ENCODE measurements at places on chromosomes 1 and 21.

- H3K4me3 ChIP-seq: no peak overlapping the region
- no peaks in the 10 kb centered on the region for H3K4me1 ChIP-seq
- no peak overlapping the region for H3K27ac ChIP-seq
- peak; percentile 22 for DNase-seq
- H3K27me3 ChIP-seq: no peaks in the 10 kb centered on the region
Observed at GRCh38 chr21:20882462-20883407, 115.5 kb upstream of the NCAM2 start.

DNA sequence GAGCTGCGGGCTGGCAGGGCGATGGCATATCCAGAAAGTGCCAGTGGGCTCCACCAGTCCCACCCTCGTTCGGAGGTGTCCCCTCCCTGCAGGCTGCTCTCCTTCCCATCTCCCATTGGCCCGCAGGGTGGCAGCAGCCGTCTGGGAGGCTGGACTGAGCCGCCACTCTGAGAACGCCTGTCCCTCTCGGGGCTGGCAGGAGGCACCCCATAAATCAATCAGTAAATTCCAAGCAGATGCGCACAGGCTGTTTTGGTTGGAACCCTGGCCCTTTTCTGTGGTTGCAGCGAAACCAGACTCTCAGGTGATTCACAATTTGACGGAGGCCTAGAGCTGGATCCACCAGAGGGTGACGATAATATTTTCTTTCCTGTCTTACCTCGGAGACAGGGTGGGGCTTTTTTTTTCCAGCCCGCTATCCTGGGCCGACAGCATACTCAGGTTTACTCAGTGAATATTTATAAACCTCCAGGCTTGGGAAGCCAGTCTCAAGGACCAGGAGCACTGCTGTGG lies 99.7 kb downstream of the GLIS1 start:
- no peak overlapping the region for H3K4me3 ChIP-seq
- H3K27me3 ChIP-seq: no peaks in the 10 kb centered on the region
- H3K27ac ChIP-seq: no peak overlapping the region
- no peaks in the 10 kb centered on the region for H3K4me1 ChIP-seq
- DNase-seq: peak; percentile 30

GRCh38 chr21:8988696-8989095 lies 1532.7 kb upstream of the TPTE start:
- peaks cover 36% of the 10 kb centered on the region for H3K27me3 ChIP-seq
- H3K4me3 ChIP-seq: no peak overlapping the region
- H3K4me1 ChIP-seq: no peaks in the 10 kb centered on the region

DNA sequence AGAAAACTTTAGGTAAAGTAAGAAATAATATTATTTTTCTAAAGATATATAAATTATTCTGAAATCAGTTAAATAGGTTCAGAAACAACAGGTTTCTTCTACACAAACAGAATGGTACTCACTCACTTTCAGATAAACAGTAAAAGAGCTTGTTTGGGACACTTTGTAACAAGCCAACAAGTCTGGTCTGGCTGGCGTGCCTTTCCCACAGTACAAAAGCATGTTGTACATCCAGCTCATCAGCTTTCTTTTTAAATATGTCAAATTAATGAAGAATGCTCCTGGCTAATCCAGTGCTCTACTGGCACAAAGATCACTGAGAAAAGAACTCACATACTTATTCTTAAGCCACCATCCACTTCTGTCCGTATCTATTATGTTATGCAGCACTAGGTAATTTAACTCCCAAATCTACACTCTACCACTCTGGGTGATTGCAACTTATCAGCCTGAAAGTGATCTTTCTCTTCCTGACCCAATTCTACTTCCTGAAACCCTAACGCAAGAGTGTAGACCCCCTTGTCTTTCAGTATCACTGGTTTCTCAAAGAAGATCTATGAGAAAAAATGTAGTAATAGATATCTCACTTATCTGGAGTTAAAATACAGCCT lies 32.6 kb downstream of the TRIT1 start:
- H3K4me3 ChIP-seq: no peak overlapping the region
- peak overlapping the region; percentile 1 for H3K27ac ChIP-seq
- peaks cover 23% of the 10 kb centered on the region for H3K4me1 ChIP-seq
- peaks cover 12% of the 10 kb centered on the region for H3K36me3 ChIP-seq
- no peak for DNase-seq

DNA sequence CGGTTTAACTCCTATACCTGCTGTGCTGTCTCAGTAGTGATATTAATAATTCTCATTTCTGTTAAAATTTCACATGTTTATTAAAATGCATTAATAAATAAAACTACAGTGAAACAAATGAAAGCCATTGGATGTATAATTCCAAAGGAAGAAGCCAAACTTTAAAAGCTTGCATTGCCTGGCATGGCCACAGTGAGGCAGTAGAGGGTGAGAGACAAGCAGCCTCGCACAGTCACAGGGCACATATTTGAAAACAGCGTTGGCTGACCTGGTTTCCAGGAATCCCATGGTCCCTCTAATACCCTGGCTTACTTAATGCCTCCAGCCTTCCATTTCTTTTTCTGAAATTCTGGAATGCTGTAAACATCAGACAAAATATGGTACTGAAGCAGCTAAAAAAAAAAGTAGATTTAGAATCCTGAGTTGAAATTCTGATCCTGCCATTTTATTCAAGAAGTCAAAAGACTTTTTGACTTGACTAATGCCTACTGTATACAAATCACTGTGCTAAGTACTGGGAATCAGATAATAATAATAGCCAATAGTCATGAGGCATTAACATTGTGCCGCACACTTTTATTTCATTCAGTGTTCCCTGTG lies 6.7 kb upstream of the RNASEL start:
- peak; percentile 80 for DNase-seq
- peaks cover 10% of the 10 kb centered on the region for H3K4me1 ChIP-seq
- H3K27me3 ChIP-seq: no peaks in the 10 kb centered on the region
- H3K4me3 ChIP-seq: no peak overlapping the region

GRCh38 chr1:43691871-43692815 lies 15.2 kb upstream of the ST3GAL3 start:
- H3K4me3 ChIP-seq: no peak overlapping the region
- no peaks in the 10 kb centered on the region for H3K27me3 ChIP-seq
- no peak overlapping the region for H3K27ac ChIP-seq
- peaks cover 36% of the 10 kb centered on the region for H3K36me3 ChIP-seq
- DNase-seq: no peak

DNA sequence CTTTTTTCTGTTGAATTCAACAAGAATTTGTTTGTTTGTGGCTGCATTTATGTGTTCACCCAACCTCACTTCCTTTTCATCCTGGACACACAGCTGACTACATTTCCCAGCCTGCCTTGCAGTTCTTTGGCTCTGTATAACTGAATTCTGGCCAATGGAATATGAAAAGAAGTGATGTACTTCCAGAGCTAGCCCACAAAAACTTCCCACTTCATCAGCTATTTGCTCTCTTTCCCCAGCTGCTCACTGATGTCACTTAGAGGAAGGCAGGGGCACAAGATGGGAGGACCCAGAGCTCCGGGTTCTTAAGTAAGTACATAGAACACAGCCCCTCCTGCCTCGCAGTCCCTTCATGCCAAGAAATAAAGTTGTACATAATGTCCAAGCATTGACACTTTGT lies 235.0 kb upstream of the FGGY start:
- peaks cover 21% of the 10 kb centered on the region for H3K4me1 ChIP-seq
- no peaks in the 10 kb centered on the region for H3K27me3 ChIP-seq
- no peak overlapping the region for H3K4me3 ChIP-seq

- H3K27me3 ChIP-seq: no peaks in the 10 kb centered on the region
- H3K36me3 ChIP-seq: peaks cover 29% of the 10 kb centered on the region
- H3K27ac ChIP-seq: no peak overlapping the region
- H3K4me1 ChIP-seq: peaks cover 8% of the 10 kb centered on the region
- DNase-seq: no peak
- H3K4me3 ChIP-seq: no peak overlapping the region
Observed at GRCh38 chr1:235190431-235190830, 29.4 kb upstream of the RBM34 start.

DNA sequence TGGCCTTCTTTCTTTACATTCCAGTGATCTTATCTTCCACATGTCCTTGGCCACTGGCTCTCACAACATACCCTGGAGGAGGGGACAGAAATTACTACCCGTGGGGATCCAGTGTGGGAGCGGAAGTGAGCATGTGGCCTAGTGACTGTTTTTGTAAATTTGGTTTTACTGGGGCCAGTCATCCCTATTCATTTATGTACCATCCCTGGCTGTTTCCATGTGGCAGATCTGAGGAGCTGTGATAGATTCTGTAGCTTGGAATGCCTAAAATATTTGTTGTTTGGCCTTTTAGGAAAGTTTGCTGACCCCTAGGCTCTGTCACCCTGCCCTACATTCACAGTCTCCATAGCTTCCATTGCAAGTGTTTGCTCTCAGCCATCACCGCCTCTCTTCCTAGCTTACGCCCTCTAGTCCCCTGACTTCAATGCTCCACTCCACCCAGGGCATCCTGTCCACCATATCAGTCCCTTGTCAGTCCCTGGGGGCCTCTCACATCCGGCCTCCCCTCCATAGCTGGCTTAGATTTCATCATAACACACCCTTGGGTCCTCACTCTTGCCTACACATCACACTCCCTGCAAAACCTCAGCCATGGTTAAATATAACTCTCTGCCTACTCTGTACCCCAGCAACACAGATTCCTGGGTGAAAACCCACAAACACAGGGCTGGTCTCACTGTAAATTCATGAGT lies 25.8 kb downstream of the DHCR24 start:
- no peaks in the 10 kb centered on the region for H3K4me1 ChIP-seq
- peaks cover 40% of the 10 kb centered on the region for H3K36me3 ChIP-seq
- no peaks in the 10 kb centered on the region for H3K27me3 ChIP-seq
- no peak for DNase-seq

- H3K4me3 ChIP-seq: no peak overlapping the region
- peaks cover 13% of the 10 kb centered on the region for H3K27me3 ChIP-seq
- DNase-seq: no peak
- no peak overlapping the region for H3K27ac ChIP-seq
- no peaks in the 10 kb centered on the region for H3K4me1 ChIP-seq
- no peaks in the 10 kb centered on the region for H3K36me3 ChIP-seq
Observed at GRCh38 chr1:7513081-7513480, 258.0 kb upstream of the VAMP3 start.

- no peak overlapping the region for H3K27ac ChIP-seq
- no peak for DNase-seq
- no peak overlapping the region for H3K4me3 ChIP-seq
Observed at GRCh38 chr1:198143797-198144196, 13.0 kb upstream of the NEK7 start.

DNA sequence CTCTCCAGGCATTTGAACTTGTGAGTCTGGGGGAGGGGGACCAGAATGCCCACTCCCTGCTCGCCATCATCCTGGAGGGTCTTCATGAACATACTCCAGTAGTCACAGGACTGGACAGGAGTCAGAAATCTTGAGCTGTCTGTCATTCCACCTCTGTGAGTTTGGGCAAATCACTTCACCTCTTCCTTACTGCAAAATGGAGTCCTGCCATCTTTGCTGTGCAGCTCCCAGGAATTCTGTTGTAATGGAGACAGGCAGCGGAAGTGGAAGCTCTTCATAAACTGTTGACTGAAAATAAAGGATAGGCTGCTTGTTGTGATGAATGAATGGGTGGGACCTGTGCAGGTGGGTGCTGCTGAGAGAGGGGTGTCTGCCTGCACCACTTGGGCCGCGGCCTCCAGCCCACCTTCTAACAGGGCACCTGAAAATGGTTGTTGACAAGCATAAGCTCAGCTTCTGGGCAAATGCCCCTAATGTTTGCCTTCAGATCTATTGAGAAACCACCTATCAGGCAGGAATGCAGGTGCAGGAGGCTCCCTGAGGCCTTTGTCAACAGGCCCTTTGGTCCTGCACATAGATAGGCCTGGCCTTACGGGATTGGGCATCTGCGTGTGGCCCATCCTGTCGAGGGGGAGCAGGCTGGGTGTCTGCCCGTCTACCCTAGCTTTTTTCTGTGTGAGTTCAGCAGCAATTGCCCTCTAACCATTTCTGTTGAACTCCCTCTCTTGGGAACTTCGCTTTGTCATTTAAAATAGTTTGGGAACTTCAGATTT lies 321.0 kb downstream of the RPS6KC1 start:
- no peaks in the 10 kb centered on the region for H3K27me3 ChIP-seq
- H3K4me3 ChIP-seq: no peak overlapping the region
- no peak for DNase-seq
- H3K36me3 ChIP-seq: no peaks in the 10 kb centered on the region

DNA sequence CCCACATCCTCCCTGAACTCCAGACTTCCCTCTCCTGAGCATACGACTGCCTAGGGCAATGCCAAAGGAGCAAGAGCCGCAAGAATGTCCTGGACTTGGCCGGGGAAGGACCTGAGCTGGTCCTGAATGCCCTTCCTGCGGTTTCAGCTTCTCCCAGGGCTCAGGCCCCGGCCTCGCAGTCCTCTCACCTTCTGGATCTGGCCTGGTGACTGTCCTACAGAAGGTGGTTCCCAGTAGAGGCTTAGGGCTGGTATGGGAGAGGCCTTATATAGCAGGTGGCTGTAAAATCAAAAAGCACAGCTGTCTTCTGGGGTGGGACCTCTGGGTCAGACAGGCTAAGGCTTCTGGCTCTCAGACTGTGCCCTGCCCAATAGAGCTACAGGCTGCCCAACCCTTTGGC lies at the start of gene LYPD8:
TSS of gene LYPD8 (minus strand) at position 243 of the 400 bp plus-strand sequence. CDS start 4,678 bp downstream, outside the sequence.
- H3K27me3 ChIP-seq: peaks cover 2% of the 10 kb centered on the region
- no peak for DNase-seq
- no peak within 1 kb of the TSS for H3K4me3 ChIP-seq
- peaks cover under 1% of the 10 kb centered on the region for H3K36me3 ChIP-seq
- no peaks in the 10 kb centered on the region for H3K4me1 ChIP-seq
- no peak within 1 kb of the TSS for H3K27ac ChIP-seq

GRCh38 chr1:186291271-186291670 lies 83.8 kb downstream of the TPR start:
- no peak for DNase-seq
- peak overlapping the region; percentile 92 for H3K27ac ChIP-seq
- H3K4me1 ChIP-seq: peaks cover 70% of the 10 kb centered on the region
- peaks cover 2% of the 10 kb centered on the region for H3K27me3 ChIP-seq

DNA sequence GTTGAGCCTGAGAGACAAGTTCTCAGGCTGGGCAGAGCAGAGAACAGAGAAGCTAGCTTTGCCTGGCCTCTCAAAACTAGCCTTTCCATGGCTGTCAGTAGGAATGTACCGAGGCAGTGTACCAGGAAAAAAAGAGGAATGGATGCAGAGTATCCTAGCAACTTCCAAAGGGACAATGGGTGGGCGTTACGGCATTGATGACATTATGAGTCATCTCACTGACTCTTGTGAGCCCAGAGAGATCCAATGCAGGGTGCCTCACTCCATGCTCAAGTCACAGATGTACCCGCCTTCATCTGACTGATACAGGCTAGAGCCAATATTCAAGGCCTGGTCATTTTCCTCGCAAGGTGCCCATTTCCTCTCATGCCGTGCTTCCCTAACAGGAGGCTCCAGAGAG lies 51.4 kb upstream of the C8B start:
- H3K36me3 ChIP-seq: no peaks in the 10 kb centered on the region
- no peak for DNase-seq
- no peaks in the 10 kb centered on the region for H3K4me1 ChIP-seq
- H3K4me3 ChIP-seq: no peak overlapping the region
- H3K27me3 ChIP-seq: no peaks in the 10 kb centered on the region
- H3K27ac ChIP-seq: no peak overlapping the region

- no peaks in the 10 kb centered on the region for H3K4me1 ChIP-seq
- no peak overlapping the region for H3K4me3 ChIP-seq
- DNase-seq: no peak
- no peak overlapping the region for H3K27ac ChIP-seq
- peaks cover 16% of the 10 kb centered on the region for H3K27me3 ChIP-seq
Observed at GRCh38 chr1:38076038-38076437, 29.4 kb upstream of the POU3F1 start.
